ENCODE measurements at places on chromosomes 11 and 22. TPM values are rescaled to one million over a fixed set of nuclear protein-coding genes. Genes with fewer than 3 reads are reported as not detected.

PMM1 gene
- 27.2 TPM for total RNA-seq

IGSF22 gene
- total RNA-seq: 0.46 TPM

TIGD3 gene
- 3.2 TPM for total RNA-seq

GLYAT gene
- total RNA-seq: not detected

CST6 gene
- not detected for total RNA-seq

ACCSL gene
- total RNA-seq: not detected

FJX1 gene
- 46.4 TPM for total RNA-seq

TST gene
- 8.1 TPM for total RNA-seq

TRIM29 gene
- 0.46 TPM for total RNA-seq

HBE1 gene
- 13.8 TPM for total RNA-seq

PANX2 gene
- total RNA-seq: 4.8 TPM

OR8K3 gene
- not detected for total RNA-seq

OR2AG1 gene
- not detected for total RNA-seq

ZDHHC5 gene
- 25.8 TPM for total RNA-seq

NR1H3 gene
- total RNA-seq: 11.5 TPM

MUS81 gene
- total RNA-seq: 43.1 TPM

SCUBE2 gene
- total RNA-seq: 12.5 TPM

OR51E2 gene
- total RNA-seq: under 0.01 TPM

ARHGAP1 gene
- 21.5 TPM for total RNA-seq

ATP5MG gene
- 60.7 TPM for total RNA-seq

NNMT gene
- 0.92 TPM for total RNA-seq

AGBL2 gene
- total RNA-seq: 1.8 TPM

TRMT2A gene
- 29.3 TPM for total RNA-seq

SAMM50 gene
- total RNA-seq: 45.9 TPM

ST14 gene
- 0.46 TPM for total RNA-seq

IGSF9B gene
- total RNA-seq: 40.8 TPM

KIF18A gene
- total RNA-seq: 6.9 TPM

ARL14EP gene
- 54.4 TPM for total RNA-seq

EIF3F gene
- total RNA-seq: 167 TPM

APOA5 gene
- not detected for total RNA-seq

TOB2 gene
- 18.9 TPM for total RNA-seq

GUCY1A2 gene
- total RNA-seq: 97.8 TPM

SLC5A12 gene
- total RNA-seq: 0.46 TPM
